Left ventricle myocardium inferior (tissue), 1 donor: ENCODE measurements at places on chromosomes 3 and 15. TPM values are rescaled to one million over a fixed set of nuclear protein-coding genes. Genes with fewer than 3 reads are reported as not detected.
A peak's percentile ranks its signal among the peaks of the same experiment; 100 is the strongest.

DNA sequence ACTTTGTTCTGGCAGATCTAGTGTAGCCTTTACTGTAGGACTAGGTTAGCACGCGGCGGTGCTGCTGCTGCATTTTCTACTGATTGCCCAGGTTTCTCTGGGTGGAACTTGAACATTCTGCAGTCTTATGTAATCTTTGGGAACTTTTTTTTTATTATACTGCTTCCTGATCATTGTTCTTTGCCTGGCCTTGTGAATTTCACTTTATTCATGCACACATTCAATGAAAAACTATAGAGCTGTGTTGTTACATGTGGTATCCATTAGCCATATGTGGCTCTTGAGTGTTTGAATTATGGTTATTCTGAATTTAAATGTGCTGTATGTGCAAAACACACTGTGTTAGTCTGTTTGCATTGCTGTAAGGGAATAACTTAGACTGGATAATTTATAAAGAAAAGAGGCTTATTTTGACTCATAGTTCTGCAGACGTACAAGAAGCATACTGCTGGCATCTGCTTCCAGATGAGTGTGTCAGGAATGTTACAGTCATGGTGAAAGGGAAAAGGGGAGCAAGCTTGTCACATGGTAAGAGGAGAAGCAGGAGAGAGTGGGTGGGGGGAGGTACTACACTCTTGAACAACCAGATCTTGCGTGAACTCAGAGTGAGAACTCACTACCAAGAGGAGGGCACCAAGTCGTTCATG lies 26.5 kb downstream of the MEF2A start:
- no peak for DNase-seq

DNA sequence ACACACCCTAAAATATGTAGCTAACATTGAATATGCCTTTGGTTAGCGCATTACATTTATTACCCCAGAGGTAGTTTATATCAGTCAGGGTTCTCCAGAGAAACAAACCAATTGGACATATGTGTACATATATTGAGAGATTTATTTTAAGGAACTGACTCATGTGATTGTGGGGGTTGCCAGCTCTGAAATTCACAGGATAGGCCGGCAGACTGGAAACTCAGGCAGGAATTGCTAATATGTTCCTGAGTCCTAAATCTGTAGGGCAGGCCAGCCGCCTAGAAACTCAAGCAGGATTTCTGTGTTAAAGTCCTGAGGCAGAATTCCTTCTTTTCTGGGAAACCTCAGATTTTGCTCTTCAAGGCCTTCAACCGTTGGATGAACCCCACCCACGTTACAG lies 189.7 kb downstream of the CDIN1 start:
- DNase-seq = no peak

DNA sequence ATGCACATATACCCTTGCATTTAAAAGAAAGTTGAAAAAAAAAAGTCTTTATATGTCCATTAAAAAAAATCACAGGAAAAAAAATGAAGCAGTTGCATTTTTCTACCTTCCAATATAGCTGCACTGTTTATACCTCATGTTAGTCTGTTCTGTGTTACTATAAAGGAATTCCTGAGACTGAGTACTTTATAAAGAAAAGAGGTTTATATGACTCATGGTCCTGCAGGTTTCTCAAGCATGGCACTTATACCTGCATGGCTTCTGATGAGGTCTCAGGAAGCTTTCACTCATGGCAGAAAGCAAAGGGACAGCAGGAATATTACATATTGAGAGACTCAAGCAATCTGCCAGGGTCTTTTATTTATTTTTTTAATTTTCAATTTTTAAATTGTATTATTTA lies 277.2 kb upstream of the BCHE start:
- DNase-seq = no peak

DNA sequence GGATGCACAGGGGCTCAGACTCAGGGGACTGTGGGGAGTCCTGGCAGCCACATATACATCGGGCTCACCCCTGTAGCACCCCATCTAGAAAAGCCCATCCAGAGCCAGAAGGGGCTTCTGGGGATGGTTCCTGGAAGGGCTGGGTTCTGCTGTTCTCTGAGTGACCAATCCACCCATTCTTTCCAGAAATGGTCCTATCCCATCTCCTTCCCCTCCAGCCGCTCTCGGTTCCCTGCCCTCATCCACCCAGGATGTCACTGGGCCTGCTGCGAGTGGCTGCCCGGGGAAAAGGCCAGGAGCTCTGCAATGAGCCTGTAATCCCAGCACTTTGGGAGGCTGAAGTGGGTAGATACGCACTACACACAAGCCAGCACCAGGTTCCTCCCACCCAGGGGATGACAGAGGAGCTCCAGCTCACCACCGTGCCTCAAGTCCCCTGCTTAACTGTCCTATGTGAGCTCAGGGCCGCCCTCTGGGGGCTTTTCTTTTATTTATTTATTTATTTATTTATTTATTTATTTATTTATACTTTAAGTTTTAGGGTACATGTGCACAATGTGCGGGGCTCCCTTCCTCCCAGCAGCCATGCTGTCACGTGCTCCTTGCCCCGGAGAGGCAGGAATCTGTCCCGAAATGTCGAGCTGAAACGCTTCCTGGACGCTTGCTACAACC lies 13.6 kb upstream of the CSK start:
- no peak for DNase-seq

- no peak for DNase-seq
Observed at GRCh38 chr3:100106094-100106493, 8.2 kb downstream of the FILIP1L start.

The IL5RA gene
- total RNA-seq = not detected

GRCh38 chr3:30613133-30613825 lies 6.9 kb downstream of the TGFBR2 start:
- no peak for DNase-seq

- DNase-seq = peak; percentile 54
Observed at GRCh38 chr15:31434588-31435260, 108.1 kb downstream of the KLF13 start.

DNA sequence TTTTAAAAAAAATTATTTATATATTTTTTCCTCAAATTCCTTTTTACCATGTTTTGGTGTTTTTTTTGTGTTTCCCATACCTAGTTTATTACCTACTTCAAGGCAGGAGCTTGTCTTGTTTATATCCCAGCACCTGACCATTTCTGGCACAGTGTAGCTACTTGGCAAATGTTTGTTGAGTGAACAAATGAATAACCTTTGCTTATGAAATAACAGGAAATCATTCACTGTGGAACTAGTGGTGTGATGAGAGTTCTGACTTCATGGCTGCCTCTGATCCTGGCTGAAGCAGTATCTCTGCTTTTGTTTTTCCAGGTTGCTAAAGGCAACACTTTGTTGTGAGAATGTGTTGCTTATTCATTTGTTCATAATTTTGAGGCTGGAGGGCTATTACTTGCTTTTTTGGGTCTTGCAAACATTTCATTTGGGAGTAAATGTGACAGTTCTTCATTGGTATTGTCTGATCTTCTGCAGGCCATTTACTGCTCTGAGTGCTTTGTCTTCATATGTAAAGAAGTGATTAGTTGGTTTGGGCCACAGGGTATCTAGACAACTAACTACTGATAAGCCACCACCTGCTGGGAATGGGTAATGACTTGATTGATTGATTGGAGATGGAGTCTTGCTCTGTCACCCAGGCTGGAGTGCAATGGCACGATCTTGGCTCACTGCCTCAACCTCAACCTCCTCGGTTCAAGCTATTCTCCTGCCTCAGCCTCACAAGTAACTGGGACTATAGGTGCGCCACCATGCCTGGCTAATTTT lies 5.7 kb downstream of the RAD54L2 start:
- no peak for DNase-seq

The MGA gene
- 29.6 TPM for total RNA-seq

DNA sequence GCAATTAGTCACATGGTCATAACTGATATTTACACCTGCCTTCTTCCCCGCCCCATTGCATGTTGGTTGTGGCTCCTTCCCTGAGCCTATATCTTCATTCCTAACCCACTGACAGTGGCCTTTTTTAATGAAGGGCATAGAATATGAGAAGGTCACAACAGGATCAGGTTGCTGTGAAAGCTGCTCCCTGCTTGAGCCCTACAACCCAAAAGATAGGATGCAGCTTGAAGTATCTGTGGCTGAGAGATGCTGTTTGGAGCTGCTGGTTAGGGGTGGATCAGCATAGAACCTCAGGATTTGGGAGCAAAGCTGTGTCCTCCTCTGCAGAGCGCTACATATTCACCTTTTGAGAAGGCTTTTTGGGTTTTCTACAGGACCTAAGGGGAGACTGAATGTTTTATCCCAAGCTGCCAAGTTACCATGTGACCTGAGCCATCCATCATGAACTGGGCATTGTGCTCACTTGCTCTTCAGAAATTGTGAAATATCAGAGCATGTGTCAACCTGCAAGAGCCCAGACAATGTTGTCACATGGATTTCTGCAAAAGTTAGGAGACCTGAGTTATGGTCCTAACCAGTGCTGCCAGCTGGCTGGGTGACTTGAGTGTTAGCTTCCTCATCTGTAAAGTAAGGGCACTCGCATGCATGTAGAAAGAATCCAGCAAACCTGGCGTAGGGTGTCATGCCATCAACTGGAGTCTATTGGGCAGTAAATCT lies 49.8 kb upstream of the ARL8B start:
- DNase-seq = no peak

GRCh38 chr15:85150130-85150480 lies 168.4 kb downstream of the PDE8A start:
- no peak for DNase-seq

DNA sequence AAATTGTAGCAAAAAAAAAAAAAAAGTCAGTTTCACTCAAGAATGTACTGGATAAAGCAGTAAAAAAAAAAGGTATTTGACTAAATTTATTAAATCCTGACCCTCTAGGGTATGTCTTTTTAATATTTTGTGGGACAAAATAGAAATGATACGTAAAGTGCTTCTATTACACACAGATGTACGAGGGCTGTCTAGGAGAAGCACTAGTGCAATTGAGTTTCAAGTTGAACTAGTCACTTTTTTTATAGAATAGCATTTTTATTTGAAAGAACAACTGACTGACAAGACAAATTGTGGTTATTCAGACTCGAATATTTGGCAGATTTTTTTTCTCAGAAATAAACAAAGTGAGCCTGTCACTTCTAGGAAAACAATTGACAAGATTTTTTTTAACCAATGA lies 49.0 kb downstream of the CCDC54 start:
- DNase-seq = no peak
